ENCODE measurements at places on chromosomes 12 and 14.

DNA sequence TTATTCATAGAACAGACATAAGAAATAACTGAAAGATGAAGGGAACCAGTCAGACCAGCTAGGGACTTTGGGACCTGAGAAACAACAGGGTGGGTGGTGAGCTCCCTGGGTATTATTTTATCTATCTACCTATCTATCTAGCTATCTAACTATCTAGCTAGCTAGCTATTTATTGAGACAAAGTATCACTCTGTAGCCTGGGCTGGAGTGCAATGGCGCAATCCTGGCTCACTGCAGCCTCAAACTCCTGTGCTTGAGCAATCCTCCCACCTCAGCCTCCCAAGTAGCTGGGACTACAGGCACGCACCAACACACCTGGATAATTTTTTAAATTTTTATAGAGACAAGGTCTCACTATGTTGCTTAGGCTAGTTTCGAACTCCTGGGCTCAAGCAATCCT, 127.6 kb downstream of the DPF3 start:
- DNase-seq, result no peak

GRCh38 chr12:52253391-52254179, 20.5 kb downstream of the KRT7 start:
- DNase-seq, result no peak

DNA sequence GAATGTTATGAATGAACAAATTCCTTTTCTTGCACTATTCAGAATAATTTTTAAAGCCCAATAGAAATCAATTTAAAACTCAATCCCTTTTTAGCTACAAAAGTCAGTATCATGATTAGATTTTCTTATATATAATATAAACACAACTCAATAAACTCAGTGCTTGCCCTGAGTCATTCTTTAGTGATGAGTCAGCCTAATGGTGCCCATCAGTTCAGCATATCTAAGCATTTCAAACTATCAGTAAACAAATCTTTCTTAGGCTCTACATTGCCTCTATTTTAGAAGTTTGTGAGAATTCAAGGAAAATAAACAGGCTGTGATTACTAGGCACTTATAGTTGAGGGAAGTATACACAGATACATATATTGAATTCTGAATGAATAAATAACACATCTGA, 179.6 kb downstream of the NELL2 start:
- no peak for DNase-seq

DNA sequence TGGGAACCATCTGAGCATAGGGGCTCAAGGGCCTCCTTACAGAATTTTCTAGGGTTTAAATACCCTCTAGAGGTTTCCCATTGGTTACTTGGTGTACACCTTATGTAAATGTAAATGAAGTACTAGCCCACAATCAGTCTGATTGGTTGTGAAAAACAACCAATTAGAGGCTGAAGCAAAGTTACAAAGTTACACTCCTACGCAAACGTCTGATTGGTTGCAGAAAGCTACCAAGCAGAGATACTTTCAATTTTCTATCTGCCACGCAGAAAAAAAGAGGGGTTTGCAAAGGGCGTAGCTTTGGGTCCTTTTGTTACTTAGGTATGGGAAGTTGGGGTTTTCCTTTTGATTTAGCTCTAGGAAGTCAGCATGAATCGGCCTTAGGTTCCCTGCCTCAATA, 1.8 kb upstream of the TMEM19 start:
- DNase-seq, result no peak

DNA sequence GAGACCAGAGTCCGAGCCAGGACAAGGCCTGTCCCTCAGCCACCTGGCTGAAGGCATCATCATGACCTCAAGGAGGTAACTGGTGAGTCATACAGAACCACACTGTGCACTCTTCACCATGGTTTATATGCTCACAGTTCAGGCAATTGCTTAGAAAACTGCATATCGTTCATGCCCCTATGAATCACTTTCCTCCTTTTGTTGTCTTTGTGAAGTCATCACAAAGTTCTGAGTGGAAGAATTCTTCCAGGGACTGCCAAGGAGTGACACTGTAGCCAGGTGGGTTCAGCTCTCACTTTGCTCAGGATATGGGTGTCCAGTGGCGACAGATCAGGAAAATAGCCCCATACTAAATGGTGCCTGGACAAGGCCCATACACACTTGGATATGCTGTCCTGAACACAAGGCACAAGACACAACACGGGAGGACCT, 92.5 kb downstream of the DPF3 start:
- no peak for DNase-seq

- DNase-seq, result no peak
Measured at GRCh38 chr12:80567401-80567800, 123.4 kb downstream of the PTPRQ start.

DNA sequence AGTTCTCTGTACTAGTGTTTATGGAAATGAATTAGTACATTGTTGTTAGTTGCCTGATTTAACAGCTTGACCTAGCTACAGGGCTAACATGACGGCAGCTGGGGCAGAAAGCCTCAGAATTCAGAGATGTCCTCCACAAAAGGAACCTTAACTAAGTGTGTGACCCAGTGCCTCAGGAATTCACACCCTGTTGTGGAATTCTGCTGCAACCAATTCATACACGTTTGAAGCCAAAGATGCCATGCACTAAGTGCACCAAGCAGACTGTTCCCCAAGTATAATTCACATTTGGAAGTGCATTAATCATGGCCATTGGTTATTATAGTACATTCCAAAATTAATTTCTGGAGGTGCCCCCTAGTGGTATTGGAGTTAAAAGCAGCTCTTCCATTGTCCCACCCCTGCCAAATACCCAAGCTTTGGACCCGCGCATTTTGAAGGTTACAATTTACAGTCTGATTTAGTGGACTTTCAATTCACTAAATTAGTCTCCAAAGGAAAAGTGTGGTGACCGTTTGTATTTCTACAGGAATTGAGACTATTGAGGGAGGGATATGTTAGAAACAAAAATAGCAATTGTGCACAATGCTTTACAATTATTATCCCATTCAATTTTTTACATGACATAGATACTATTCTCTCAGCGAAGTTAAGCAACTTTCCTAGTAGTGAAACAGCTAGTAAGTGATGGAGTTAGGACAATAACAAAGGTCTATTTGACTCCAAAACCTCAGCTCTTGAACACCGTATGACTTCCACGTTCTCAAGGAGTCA, 85.9 kb downstream of the PAX9 start:
- DNase-seq, result peak; percentile 15

DNA sequence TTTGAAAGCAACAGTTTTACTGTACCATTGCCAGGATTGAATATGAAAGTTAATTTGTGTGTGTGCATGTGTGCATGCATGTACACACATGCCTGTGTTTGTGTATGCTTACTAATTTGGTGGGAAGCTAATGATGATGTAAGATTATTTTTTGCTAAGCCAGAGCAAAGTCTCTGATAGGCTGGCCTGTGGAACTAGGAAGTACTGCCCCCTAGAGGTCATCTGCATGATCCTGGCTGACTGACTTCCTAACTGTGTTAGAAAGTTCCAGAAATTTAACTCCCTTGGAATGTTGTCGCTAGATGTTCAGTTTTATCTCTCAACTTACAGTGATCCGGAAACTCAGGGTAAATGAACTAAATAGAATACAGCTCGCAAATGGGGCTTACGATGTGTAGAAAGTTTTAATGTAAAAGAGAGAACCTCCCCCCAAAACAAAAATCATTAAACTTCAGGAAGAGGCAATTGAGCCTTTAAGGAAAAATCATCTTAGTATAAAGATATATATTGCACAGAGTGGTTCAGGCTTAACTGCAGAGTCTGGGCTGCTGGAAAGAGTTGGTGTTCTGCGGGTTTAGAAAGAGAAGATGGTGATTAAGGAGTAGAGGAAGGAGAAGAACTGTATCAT, 34.3 kb upstream of the SLC38A1 start:
- DNase-seq, result no peak

- no peak for DNase-seq
Measured at GRCh38 chr14:100620255-100621100, 33.3 kb upstream of the BEGAIN start.

DNA sequence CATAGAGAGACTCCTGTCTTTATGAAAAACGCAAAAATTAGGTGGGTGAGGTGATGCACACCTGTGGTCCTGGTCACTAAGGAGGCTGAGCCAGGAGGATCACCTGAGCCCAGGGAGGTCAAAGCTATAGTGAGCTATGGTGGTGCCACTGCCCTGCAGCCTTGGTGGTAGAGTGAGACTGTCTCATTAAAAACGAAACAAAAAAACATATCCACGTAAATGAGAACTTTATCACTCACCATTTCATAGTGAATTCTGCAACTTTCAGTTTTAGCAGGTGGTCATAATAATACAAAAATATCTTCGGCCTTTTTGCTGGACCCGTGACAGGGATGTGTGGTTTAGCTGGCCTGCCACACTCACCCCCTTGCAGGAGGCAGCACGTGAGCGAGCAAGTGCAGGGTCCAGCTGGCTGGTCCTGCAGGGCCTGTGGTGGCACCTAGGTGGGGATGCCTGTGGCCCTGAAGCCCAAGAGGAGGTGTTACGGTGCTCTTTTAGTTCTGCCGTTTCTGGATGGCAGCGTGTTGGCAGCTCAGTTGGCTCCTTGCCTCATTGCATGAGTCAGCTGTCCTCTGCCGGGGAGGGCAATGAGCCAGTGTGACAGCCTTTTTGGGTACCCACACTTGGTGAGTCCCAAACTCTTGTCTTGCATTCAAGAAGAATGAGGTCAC, 1330.7 kb upstream of the TMEM132C start:
- no peak for DNase-seq

DNA sequence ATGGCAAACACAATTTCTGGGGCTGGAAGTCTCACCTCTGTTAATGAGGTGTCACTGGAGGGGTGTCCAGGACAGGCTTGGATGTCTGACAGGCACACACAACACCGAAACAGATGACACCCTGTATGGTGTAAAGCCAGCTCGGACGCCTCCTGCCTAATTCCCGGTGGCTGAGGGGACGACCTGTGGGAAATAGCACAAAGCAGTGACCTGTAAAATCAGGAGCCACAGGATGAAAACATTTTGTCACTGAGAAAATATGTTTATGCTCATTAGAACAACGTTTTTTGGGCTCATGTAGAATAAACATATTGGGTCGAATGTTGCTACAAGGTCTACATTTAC, 285.0 kb upstream of the RTL1 start:
- no peak for DNase-seq

DNA sequence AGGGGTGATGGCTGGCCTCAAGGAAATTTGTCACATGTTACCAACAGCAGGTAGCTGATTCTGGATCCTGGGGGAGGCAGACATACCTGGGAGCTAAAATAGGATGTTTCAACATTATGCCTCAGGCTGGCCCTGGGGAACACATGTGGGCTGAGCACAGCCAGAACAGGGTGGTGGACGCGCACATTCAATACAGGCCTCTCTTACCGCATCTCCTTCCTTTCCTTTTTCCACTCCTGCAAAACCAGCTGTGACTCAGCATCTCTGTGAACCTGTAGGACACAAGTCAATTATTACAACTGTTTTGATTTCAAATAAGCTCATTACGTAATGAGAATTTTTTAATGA, 61.0 kb downstream of the NT5DC3 start:
- no peak for DNase-seq

- no peak for DNase-seq
Measured at GRCh38 chr12:45970391-45970790, 20.0 kb downstream of the SCAF11 start.
